A549 treated with ZK216348 at 1 μM for 4 hours (cell line): ENCODE measurements at places on chromosomes 4 and X. TPM values are rescaled to one million over a fixed set of nuclear protein-coding genes. Genes with fewer than 3 reads are reported as not detected.

The RTL3 gene
- total RNA-seq, result 0.08 TPM in 1 of 5 replicates, not detected in the others

The ZNF732 gene
- total RNA-seq, result not detected in 5 replicates

The SPANXN1 gene
- total RNA-seq, result not detected in 5 replicates

The PLAC8 gene
- 0.78 to 1.6 TPM (median 1.2 TPM) in 4 of 5 replicates, not detected in the other for total RNA-seq

The BST1 gene
- total RNA-seq, result 16.7 to 22.6 TPM (median 18.2 TPM) in 5 replicates

The NALF2 gene
- total RNA-seq, result 3.7 to 6.2 TPM (median 5.4 TPM) in 5 replicates

The ARX gene
- 0.45 to 0.74 TPM (median 0.52 TPM) in 5 replicates for total RNA-seq

The CLIC2 gene
- 0.11 to 0.20 TPM (median 0.12 TPM) in 3 of 5 replicates, not detected in the others for total RNA-seq

The INTU gene
- 0.68 to 2.0 TPM (median 1.5 TPM) in 5 replicates for total RNA-seq

The MAGEA4 gene
- total RNA-seq, result not detected in 5 replicates

The TMEM129 gene
- 11.1 to 29.1 TPM (median 23.9 TPM) in 5 replicates for total RNA-seq

The SPANXA2 gene
- total RNA-seq, result 0.23 to 0.46 TPM in 2 of 5 replicates, not detected in the others

The TMEM144 gene
- 2.4 to 4.2 TPM (median 3.9 TPM) in 5 replicates for total RNA-seq

The VCX gene
- not detected in 5 replicates for total RNA-seq

The CT45A10 gene
- total RNA-seq, result 0.33 TPM in 1 of 5 replicates, not detected in the others

The SPP1 gene
- total RNA-seq, result 132 to 218 TPM (median 161 TPM) in 5 replicates

The USP17L27 gene
- total RNA-seq, result not detected in 5 replicates

The UCP1 gene
- total RNA-seq, result 0.11 TPM in 1 of 5 replicates, not detected in the others

The MAGEB17 gene
- total RNA-seq, result not detected in 5 replicates

The ASB9 gene
- 18.4 to 21.6 TPM (median 19.7 TPM) in 5 replicates for total RNA-seq

The SUPT20HL2 gene
- total RNA-seq, result not detected in 5 replicates

The CENPVL3 gene
- total RNA-seq, result 0.09 to 0.45 TPM (median 0.15 TPM) in 5 replicates

The PF4V1 gene
- total RNA-seq, result not detected in 5 replicates

The EVC2 gene
- total RNA-seq, result 1.8 to 2.5 TPM (median 2.4 TPM) in 5 replicates

The VEGFD gene
- 0.20 to 0.58 TPM (median 0.47 TPM) in 5 replicates for total RNA-seq

The TMEM187 gene
- 4.2 to 10.2 TPM (median 5.9 TPM) in 5 replicates for total RNA-seq

The HMX1 gene
- 0.13 to 0.24 TPM (median 0.16 TPM) in 3 of 5 replicates, not detected in the others for total RNA-seq

The CPZ gene
- total RNA-seq, result 0.12 to 0.28 TPM (median 0.15 TPM) in 5 replicates

The KLF8 gene
- 0.07 to 0.14 TPM in 2 of 5 replicates, not detected in the others for total RNA-seq

The CLDN34 gene
- total RNA-seq, result not detected in 5 replicates

The CD99 gene
- 267 to 283 TPM (median 281 TPM) in 5 replicates for total RNA-seq

The DBET gene
- not detected in 5 replicates for total RNA-seq

The CCNG2 gene
- 1.9 to 5.5 TPM (median 4.8 TPM) in 5 replicates for total RNA-seq

The GAGE1 gene
- not detected in 5 replicates for total RNA-seq

The PPAT gene
- total RNA-seq, result 11.5 to 22.0 TPM (median 15.5 TPM) in 5 replicates

The FGA gene
- 13.3 to 17.3 TPM (median 14.4 TPM) in 5 replicates for total RNA-seq

The GC gene
- not detected in 5 replicates for total RNA-seq

The ODAPH gene
- total RNA-seq, result 1.6 TPM in 1 of 5 replicates, not detected in the others

The ALPK1 gene
- total RNA-seq, result 1.5 to 2.4 TPM (median 1.9 TPM) in 5 replicates

The SLIT2 gene
- total RNA-seq, result 0.12 TPM in 1 of 5 replicates, not detected in the others

The F8A2 gene
- total RNA-seq, result not detected in 5 replicates

The COX7B2 gene
- not detected in 5 replicates for total RNA-seq

The P2RY4 gene
- not detected in 5 replicates for total RNA-seq

The LRPAP1 gene
- total RNA-seq, result 103 to 138 TPM (median 129 TPM) in 5 replicates

The GAGE12E gene
- not detected in 5 replicates for total RNA-seq

The PHKA1 gene
- total RNA-seq, result 21.8 to 29.2 TPM (median 28.2 TPM) in 5 replicates
